ENCODE measurements at places on chromosomes 11 and 22.

- DNase-seq, result no peak
Measured at GRCh38 chr11:63761931-63762653, 6.5 kb downstream of the ZFTA start.

DNA sequence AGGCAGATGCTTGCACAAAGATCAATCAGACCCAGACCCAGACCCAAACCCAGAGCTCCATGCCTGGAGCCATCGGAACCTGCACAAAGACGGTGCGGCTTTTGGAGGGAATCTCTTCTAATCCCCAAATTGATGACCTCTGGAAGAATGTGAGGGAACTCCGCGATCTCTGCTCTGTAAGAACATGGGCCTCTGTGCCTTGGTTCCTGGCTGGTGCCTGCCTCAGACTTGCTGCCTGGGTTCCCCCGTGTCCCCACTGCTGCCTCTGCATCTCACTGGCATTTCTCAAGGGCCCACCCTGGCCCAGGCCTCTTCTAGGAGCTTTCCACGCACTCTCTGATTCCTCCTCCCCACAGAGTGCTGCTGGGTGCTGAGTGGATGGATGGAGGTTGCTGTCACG lies 1044.4 kb downstream of the TBC1D22A start:
- no peak for DNase-seq

- peak; percentile 98 for DNase-seq
Measured at GRCh38 chr11:94449437-94449836, 44.2 kb downstream of the MRE11 start.

DNA sequence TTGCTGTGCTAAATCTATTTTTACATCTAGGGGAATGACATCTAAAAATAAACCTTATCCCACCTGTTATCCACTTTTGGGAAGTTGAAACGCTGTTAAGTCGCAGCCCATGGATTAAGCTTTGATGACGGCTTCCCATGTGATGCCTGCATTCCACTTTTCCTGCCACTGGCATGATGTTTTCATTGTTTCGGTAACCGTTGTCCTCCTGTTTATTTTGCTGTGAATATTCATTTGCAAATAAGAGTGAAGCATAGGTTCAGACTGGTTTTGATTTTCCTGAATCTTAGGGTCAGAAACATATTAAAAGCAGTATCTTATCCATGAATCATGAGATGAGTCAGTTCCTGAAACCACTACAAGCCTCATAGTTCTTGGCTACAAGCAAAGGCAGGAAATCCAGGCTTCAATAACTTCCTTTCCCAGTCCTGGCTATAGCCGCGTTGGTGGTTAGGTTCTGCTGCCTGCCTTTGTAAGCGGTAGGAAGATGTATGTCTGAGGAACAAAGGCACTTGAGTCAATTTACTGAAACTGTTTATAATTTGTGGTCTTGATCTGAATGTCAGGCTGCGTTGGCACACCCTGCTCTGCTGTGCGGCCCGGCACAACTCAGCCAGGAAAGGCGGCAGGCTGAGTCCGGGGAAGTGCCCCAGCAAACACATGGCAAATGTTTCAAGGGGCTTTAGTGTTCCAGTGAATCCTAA lies 19.4 kb downstream of the TEAD1 start:
- DNase-seq, result peak; percentile 95

DNA sequence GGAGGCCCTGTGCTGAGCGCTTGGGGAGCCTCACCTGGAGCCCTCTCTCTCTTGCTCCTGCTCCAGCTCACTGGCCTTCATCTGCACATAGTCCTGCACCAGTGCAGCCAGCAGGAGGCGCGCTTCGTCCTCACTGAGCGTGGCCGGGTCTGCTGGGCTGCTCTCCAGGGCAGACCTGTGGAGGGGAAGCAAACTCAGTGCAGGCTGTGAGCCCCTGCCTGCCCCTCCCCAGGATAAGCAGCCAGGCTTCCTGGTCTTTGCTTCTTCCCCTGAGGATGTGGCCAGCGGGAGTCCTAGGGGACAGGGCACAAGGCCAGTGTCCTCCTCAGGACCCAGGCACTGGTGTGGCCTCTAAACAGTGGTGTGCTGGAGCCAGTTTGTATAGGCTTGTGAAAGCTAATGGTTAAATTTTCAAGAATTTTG lies 2.2 kb downstream of the CALCA start:
- DNase-seq, result peak; percentile 38

DNA sequence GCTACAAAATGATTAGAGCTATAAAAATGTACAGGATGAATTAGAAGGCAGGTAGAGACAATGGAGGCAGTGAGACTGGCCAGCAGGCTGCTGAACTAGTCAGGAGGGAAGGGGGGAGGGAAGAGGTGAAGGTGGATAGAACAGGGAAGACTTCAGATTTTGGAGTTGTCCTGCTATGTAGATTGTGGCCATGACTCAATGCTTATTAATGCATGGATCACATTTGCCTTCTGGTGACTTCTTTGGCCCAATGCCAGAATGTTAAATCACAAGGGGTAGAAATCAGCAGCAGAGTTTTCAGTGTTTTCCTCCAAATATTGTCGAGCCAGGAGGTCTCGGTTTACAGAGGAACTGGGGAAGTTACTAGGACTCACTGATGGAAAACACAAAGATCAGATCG lies 346.6 kb downstream of the AASDHPPT start:
- DNase-seq, result peak; percentile 85

Data from epithelial cell of esophagus (primary cell).